ENCODE measurements at places on chromosomes 7 and 10.

DNA sequence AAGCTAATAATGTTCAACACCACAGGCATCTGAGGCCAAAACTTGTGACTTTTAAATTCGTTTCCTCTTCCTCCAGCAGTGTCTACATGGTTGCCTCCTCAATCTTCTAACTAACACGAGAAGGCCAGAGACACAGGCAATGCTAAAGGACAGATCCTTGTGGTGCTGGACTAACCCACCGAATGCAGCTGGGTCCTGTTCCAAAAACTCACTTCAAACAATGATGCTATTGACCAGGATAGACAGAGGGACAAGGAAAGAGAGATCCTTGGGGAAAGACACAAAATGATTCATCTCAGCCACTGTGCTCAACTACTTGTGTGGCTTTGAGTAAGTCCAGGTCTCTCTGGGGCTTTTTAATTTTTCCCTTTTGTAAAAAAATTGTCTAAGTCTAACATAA lies 107.6 kb downstream of the KCNMA1 start:
- no peak for DNase-seq

DNA sequence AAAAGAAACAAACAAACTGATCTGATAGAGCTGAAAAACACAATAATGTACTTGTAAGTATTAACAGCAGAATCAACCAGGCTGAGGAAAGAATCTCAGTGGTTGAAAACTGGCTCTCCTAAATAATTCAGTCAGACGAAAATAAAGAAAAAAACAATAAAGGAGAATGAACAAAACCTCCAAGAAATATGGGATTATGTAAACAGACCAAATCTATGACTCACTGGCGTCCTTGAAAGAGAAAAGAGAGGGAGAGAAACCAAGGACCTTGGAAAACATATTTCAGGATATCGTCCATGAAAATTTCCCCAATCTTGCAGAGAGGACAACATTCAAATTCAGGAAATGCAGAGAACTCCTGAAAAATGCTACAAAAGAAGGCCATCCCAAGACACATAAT lies 62.9 kb downstream of the FBXL13 start:
- DNase-seq = no peak

- DNase-seq = no peak
Measured at GRCh38 chr10:79057481-79058275, 11.1 kb upstream of the ZMIZ1 start.

DNA sequence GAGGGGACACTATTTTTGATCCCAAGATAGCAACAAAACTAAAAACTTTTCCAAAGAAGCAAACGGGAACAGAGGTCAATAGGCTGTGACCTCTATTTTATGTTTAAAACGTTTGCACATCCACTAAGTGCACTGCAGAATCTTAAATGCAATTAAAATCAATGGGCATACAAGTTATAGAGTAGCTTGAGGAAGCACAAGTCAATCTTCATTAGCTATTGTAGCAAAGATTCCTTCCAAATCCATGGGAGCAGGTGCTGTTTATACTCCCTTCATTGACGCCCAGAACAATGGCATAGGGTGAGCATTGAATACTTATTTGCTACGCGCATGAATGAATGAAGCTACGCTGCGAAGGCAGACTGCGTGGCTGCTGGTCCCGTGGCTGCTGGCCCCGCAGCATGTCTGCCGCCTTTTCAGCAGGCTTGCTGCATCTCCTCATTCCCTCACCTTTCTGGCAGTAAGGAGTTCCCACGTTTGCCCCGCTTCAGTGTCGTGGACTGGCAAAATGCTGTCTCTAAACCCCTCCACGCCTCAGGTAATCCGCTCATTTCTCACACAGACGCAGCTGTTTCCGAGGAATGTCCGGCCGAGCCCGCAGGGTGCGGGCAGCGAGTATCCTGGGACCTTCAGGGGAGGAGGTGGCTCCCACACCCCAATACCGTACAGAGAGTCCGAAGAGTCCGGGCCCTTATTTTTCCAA lies 754 bp upstream of the PHYHIPL start:
- no peak for DNase-seq

DNA sequence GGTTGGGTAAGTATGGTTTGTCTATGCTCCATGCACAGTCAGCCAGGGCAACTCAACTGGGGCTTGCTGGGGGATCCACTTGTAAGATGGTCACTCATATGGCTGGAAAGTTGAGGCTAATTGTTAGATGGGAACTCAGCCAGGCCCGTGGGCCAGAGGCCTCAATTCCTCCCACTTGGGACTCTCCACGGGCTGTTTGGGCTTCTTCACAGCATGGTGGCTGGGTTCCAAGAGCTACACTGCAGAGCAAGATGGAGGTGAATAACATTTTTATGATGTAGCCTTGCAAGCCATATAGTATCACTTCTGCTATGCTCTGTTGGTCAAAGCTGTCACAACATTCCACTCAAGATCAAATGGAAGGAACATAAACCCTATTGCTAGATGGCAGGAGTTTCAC lies 39.2 kb downstream of the ELMO1 start:
- no peak for DNase-seq

- DNase-seq = no peak
Measured at GRCh38 chr7:85004402-85004801, 182.5 kb downstream of the SEMA3D start.

- no peak for DNase-seq
Measured at GRCh38 chr10:29266641-29267040, 22.2 kb upstream of the LYZL1 start.

- DNase-seq = no peak
Measured at GRCh38 chr7:111832174-111832573, 269.9 kb upstream of the IMMP2L start.

DNA sequence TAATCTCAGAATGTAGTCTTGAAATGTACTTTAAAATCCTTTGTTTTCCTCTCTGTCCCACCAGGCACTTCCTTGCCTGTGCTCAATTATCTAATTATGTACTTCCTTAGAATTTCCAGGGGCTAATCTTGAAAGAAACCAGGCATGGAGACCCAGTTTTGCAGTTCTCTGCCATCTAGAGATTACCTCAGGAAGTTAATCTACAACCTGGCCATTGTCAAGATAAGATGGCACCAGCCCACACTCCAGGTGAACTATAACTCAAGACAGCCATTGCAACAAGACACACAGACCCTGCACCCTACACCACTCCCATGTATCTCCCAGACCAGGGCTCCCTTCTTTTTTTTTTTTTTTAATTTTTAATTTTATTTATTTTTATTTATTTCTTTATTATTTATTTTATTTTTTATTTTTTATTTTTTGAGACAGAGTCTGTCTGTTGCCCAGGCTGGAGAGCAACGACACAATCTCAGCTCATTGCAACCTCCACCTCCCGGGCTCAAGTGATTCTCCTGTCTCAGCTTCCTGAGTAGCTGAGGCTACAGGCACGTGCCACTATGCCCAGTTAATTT lies 85.9 kb upstream of the TRIM24 start:
- no peak for DNase-seq

- DNase-seq = no peak
Measured at GRCh38 chr10:48519481-48520183, 85.2 kb downstream of the ARHGAP22 start.

DNA sequence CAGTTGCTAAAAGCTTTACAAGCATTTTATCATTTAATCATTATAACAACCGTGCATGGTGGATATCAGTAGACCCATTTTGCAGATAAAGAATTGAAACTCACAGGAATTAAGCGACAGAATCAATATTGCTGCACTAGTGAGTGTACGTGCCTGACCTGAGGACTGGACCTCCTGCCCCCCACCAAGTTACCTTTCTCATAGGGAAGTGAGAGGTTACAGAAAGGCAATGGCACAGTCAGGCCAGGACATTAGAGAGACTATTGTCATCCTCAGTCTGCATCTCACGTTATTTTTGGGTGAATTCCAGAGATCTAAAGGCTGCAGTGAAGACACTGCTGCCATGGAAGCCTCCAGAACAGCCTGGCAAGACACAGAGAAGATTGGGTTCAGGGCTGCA lies 80.9 kb downstream of the WDFY4 start:
- no peak for DNase-seq

- no peak for DNase-seq
Measured at GRCh38 chr7:71782051-71782450, 630.1 kb downstream of the CALN1 start.

- no peak for DNase-seq
Measured at GRCh38 chr7:112452102-112452888, 2.0 kb downstream of the IFRD1 start.

DNA sequence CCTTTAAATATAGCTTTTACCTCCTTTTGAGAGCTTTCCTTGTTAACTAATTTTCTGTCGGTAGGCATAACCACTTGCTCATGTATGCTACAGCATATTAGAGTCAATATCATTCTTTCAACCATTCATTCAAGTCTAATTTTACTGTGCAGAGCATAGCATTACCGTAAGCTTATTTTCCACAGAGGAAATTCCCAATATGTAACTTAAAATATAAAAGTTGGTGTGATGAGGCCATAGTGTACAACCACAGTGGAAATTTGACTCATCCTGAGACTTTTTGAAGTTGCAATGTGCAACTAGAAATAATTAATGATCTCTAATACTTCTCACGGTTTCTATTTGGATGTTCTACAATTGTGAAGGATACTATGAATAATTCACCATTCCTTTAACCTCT lies 80.6 kb upstream of the KLF6 start:
- DNase-seq = no peak

DNA sequence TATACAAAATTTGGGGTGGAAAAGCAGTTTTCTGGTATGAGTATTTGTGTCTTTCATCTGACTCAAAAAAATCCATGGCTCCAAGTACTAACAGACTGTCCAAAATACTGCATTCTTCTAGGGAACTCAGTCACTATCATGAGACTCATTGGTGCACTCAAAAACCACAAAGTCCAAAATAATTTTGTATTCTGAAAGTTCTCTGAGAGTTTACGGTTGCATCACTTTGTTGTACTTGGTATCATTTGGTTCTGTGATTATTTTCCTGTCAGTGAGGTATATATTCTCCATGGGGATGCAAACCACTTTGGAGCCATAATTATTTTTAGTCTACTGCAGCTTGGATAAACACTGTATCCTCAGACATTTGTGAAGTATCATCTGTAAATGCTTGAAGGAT lies 28.0 kb upstream of the CABCOCO1 start:
- no peak for DNase-seq

DNA sequence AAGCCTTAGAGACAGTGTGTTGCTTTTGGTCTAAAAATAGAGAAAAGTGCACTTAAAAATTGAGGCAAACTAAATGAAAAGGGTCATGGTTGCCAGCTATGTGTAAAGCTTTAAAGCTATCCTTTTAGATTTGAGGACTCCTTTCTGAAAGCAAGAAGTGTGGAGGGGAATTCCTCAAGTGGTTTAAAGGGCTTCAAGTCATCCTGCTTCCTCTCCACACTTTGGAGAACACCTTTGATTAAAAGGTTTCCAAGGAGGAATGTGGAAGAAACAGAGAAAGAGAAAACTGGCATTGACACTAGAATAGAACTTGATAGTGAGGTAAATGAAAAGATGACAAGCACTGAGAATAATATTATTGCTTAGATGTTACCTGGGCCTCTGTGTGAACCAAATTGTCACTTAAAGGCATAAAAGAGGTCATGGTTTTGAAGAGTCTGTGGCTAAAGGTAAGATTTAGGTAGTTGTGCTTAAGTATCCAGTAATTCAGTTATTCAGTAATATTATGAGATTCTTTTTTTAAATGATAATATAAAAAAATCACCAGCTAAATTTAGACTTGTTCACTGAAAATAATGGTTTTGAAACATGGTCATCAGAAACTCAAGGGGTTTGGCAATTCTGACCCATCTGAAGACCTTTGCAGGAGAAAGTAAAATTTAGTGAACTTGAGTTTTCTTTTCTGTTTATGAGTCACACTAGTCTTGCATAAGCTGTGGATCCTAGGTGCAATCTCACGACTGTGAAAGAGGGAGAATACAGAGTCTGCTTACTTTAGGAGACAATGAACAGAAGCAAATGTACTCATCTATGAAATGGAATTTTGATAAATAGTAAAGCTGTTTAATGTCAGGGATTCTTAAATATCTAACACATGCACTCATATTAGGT lies 466.0 kb downstream of the KIF20B start:
- DNase-seq = no peak

- no peak for DNase-seq
Measured at GRCh38 chr7:96198047-96198636, 123.8 kb downstream of the SLC25A13 start.

DNA sequence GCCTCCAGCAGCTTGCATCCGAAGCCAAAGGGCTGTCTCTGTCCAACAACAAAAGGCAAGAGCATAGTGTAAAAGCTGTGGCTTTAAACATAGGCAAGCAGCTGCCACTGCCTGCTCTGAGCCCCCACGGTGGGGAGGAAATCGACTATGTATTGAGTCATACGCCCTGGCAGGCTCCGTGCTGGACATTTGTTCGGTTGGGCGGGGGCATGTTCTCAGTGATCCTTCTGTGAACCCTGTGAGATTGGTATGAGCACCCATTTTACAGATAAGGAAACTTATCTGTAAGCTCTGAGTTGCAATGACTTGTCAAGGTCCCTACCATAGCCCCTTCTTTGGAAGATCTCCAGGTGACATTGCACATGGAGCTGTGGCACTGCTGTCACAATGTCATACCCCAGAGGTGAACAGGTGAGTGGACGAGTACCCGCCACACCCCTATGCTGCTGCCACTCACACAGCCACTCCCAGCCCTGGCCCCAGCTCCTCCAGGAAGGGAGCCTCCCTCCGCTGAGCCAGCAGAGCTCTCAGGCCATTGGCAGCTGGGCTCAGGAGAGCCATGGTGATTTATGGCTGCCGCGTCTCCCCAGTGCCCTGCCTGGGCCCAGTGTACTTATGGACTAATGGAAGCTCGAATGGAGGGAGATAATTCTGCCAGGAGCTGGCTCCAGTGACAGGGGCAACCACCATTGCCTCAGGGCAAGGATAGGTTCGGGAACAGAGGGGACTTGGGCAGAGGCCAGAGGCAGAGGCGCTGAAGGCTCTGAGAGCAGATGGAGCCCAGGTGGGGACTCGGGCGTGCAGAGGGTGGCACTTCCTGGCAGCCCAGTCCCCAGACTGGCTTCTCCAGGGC lies 43.7 kb downstream of the UNC5B start:
- no peak for DNase-seq

DNA sequence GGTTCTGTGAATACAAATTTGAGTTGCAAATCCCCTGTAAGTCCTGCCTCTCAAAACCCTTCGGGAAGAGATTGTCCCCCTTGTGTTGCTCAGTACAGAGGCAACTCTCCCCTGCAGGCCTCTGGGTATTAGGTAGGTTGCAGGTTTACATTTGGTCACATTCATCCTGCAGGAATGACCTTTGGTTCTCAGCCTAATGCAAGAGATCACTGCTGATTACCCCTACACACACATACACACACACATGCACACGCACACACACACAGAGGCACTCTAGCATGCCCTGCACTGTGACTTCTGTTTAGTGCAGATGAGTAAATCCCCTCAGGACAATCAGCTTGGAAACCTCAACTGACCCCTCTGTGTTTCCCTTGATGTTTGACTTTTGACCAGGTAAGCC lies 69.2 kb downstream of the C10orf67 start:
- DNase-seq = no peak

- DNase-seq = no peak
Measured at GRCh38 chr7:69632280-69632679, 34.0 kb downstream of the AUTS2 start.

DNA sequence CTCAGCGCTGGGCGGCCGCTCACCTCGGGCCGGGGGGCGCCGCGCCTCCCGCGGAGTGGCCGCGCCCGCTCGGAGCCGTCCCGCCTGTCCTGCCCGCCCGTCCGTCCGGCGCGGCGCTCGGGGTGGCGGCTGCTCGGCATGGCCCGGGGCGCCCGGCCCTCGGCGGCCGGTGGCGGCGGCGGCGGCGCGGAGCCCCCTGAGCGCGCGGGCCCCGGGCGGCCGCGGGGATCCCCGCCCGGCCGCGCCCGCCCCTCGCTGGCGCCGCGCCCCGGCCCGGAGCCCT lies 338 bp downstream of the SDK1 start:
- no peak for DNase-seq

Data from CD4-positive, alpha-beta T cell (primary cell).